ENCODE measurements at places on chromosomes 2 and 18. TPM values are rescaled to one million over a fixed set of nuclear protein-coding genes. Genes with fewer than 3 reads are reported as not detected.

DNA sequence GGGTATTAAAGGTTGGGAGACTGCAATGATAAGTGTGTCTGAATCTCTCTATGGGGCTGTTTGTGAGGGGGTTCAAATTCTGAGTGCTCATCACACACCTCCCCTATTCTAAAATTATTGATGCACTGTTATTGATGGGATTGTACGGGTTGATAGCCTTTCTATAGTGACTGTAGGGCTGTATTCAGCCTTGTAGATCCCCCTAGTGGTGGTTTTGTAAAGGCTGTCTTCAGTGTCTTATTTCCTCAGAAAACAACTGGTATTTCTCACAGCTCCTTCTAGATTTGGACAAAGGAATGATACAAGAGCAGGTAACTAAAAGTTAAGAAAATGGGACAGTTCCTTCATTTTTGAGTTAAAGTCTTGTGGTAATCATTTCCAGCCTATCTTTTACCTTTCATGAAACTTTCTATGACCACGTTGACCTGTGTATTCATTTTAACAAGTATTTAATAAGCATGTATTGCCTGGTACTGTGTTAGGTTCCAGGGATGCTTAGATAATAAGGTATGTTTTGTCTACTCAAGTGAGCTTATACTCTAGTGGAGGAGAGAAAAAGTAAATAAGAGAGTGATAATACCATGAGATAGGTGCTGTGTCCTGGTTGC is 21.2 kb downstream of the SMAD4 start:
- peak; percentile 47 for DNase-seq

DNA sequence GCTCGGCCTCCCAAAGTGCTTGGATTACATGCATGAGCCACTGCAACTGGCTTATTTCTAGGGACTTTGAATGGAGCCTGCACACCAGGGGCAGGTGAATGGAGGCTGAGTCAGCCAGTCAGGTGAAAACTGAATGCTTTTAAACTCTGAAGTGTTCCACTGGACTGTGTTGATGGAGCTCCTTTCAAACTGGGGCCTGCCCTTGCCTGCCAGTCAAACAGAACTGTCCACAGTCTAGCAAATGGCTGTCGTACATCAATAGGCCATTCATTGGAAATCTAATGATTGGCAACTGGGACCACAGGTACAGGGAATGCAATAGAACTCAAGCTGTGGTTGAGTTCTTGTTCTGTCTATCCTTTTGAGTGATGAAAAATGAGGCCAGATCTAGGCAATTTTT is 966 bp upstream of the NOSTRIN start:
- no peak for DNase-seq

GRCh38 chr18:10661317-10661716 is 135.5 kb downstream of the NAPG start:
- DNase-seq: no peak

DNA sequence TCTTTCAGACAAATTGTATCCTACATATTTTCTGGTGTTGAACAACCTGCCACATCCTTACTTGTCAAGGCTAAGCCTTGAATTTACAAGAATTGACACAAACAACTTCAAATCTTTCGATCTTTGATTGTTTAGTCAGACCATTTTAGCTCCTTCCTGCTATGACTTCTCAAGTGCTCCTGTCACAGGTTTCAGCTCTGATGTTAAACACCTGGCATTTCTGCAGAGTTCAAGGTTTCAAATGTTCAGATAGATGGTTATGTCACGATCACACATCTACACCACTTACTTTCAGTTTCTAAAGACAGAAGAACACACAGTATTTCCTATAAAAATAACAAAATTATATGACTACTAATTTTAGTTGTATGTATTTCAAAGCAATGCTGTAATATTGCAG is 84.0 kb downstream of the RND3 start:
- DNase-seq: no peak

GRCh38 chr2:189298038-189298437 is 118.5 kb upstream of the COL5A2 start:
- DNase-seq: no peak

DNA sequence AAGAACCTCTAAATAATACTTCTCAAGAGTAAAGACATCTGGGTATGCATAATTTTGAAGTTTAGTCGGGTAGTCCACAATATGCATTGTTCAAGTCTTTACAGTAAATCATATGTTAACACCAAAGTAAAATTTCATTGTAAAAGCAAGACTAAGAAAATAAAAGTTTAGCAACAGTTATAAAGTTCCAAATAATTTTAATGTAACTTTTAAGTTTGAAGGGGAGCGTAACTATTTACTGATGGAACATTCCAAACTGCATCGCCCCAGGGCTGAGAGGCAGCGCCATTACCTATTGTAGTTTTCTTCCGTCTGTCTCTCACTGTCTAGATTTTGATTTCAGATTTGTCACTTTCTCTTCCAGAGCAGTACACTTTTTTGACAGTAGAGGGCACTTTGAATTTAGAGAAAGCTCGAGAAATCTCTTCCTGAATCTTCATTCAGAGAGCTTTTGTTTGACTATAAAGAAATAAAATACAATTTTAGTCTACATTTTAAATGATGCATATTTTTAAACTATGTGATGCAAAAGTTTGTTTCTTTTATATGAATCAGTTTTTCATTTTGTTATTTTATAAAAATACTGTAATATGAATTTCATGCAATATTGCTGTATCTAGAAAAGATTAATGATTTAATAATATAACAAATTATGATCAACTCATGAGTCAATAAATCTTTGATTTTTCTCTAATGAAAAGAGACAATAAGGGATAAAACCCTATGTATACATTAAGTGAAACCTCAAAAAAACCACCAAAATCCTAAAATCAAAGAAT is 389.8 kb downstream of the FIGN start:
- peak; percentile 27 for DNase-seq

DNA sequence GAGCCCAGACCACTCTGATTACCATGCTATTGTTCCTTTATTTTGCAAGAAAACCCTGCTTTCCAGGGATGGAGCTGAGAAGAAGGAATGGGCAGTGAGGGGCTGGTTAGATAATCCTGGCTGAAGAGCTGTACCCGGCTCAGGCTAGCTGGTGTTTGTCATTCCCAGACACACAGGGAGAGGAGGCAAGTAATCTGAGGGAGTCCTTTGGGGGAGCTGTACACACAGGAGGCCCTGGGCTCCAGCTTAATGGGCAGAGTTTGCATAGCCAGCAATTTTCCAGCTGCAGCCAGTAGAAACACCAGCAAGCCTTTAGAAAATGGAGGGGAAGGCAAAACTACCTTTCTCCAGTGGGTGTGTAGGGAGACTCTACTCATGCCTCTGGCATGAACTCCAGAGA is 259.3 kb downstream of the SOX11 start:
- DNase-seq: no peak

GRCh38 chr18:58788971-58789875 is 75.5 kb upstream of the ZNF532 start:
- no peak for DNase-seq

DNA sequence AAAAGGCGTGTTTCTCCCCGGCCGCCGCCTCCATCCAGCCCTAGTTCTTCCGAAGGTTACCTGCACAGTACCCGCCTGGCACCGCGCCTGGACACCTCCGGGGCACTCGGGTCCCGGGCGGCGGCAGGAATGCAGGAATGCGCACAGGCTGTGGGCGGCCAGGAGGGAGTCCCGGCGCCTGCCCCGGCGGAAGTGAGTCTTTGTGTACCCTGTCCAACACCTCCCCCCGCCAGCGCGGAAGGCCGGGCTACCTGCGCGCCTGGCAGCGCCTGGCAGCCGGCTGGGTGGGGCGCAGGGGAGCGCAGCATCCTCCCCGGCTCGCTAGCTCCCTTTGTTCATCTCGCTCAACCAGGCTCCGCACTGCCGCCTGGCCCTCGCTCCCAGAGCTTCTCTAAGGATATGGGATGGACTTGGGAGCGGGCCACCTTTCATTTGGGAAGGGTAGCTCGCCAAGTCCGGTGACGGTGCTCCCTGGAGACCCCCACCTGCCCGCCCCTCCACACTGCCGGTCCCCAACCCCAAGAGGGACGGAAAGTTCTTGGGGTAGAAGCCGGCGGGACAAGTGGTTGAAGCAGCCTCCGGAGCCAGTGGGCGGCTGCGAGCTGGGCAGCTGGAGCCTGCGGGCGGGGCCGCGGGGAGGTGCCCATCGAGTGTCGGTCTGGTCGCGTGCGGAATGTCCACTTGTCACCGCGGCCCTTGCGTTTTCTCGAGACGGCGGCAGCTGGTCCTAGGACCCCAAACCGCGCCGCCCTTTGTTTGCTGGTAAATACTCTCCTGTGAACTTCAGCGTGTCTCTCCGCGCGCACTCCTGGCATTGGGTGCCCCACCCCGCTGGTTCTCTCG is 1.2 kb upstream of the ST6GAL2 start:
- no peak for DNase-seq

- DNase-seq: no peak
These were observed 125.4 kb upstream of the MYCN start for GRCh38 chr2:15814946-15815345.

DNA sequence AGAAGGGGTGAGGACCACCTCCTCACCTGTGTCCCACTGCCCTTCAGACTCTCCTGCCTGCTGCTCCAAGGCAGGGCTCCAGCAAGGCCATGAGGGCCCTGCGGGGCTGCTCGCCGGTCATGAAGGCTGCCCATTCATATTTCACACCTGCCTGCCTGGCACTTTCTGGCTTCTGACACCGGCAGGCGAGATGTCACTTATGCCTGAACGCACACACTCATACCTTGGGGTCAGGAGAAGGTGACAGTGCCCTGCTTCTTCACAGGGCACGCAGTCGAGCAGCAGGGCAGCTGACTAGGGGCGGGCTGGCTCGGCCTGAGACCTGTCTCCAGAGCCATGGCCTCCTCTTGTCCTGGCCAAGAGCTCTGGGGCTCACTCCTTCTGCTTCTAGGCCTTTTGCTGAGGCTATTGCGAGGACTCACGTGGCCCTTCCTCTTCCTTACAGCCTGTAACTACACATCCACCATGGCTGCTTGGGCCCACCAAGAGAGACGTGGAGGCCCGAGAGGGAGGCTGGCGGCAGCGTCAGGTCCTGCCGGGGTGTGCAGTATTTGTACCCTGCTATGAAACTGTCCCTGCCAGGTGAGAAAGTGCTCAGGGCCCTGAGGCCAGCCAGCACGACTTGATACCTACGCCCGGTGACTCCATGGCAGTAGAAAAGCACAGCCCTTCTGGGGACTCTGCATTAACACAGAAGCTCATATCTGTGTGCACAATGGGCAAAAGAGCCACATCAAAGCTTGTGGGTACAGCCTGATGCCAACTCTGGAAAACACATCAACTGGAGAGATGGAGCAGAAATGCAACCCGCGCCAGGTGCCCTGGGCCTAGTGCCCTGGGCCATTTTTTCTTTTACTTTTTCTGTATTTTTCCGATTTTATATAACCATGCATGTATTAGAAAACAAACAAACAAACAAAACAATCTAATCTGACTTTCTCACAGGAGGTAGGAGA is 30.6 kb downstream of the HS6ST1 start:
- DNase-seq: no peak

GRCh38 chr2:172307800-172308199 is 119.6 kb upstream of the ITGA6 start:
- no peak for DNase-seq

GRCh38 chr18:63422864-63423304 is 608 bp upstream of the VPS4B start:
- DNase-seq: no peak

- no peak for DNase-seq
These were observed 60.8 kb downstream of the EFEMP1 start for GRCh38 chr2:55862673-55863390.

DNA sequence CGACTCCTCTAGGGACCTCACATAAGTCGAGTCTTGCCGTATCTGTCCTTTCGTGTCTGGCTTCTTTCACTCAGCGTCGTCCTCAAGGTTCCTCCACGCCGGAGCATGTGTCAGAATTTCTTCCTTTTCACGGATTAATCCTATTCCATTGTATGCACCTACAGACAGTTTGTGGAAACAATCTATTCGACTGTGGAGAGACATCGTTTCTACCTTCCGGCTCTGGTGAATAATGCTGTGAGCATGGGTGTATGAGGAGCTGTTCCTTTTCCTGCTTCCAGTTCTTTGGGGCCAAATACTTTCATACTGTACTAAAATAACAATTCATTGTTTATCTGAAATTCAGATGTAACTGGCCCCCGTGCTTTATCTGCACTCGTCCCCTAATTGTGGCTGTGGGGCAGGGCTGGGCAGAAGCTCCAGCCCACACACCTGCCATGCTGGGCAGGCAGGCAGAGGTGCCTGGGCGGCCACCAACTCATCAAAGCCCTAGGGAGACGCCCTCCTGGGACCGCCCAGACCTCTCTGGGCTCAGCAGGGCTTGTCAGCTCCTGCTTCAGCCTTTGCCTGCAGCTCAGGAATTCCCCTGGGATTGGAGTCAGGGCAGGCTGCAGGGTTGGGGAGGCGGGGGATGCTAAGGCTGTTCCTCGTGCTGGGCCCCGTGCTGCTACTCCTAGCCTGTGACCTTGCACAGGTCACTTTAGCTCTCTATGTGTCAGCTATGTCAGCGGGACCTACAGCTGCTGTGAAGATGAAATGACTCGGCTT is 14.5 kb downstream of the GPC1 start:
- DNase-seq: no peak

GRCh38 chr18:77065221-77065981 is 67.2 kb downstream of the MBP start:
- peak; percentile 65 for DNase-seq

GRCh38 chr2:133748007-133748700 is 179.9 kb upstream of the NCKAP5 start:
- no peak for DNase-seq

- DNase-seq: no peak
These were observed 12.7 kb downstream of the COL3A1 start for GRCh38 chr2:188986839-188987238.

Gene SIX3
- not detected for polyA plus RNA-seq

Gene SPP2
- polyA plus RNA-seq: not detected

Gene OTOS
- polyA plus RNA-seq: not detected

Gene RNF125
- 17.6 TPM for polyA plus RNA-seq

Gene ABCG8
- not detected for polyA plus RNA-seq

Gene ANKRD53
- polyA plus RNA-seq: not detected

Gene FRZB
- not detected for polyA plus RNA-seq

Gene CEP192
- polyA plus RNA-seq: not detected

Gene SNTG2
- polyA plus RNA-seq: 2.1 TPM

Gene DTNA
- not detected for polyA plus RNA-seq

Gene LAMA3
- polyA plus RNA-seq: not detected

Gene FAM210A
- 22.7 TPM for polyA plus RNA-seq

Gene REG3G
- polyA plus RNA-seq: not detected

Gene CFC1
- not detected for polyA plus RNA-seq

Gene LINC00305
- not detected for polyA plus RNA-seq

Gene BOLL
- not detected for polyA plus RNA-seq

Measured in naive B cell (primary cell).